Activated effector memory CD4-positive, alpha-beta T cell treated with Interleukin-2 at 50 U/mL for 16 hours (primary cell): ENCODE measurements at places on chromosomes 1 and 21.

DNA sequence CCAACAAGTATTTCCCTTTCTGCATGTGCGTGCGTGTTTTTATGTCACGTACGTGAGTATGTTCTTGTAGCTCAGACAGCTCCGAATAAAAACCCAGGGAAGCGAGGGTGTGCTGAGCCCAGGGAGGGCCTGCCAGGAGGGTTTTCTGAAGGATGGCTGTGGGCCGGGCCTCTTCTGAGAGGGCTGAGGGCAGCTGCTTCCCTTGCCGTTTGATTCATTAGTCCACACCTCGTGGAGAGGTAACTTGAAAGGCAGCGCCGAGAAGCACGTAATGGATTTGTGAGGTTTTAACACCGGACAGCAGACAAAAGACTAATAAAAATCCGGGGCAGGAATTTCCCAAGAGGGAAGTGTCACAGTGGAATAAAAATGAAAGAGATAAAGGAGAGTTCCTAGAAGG lies 29.5 kb downstream of the CD247 start:
- DNase-seq: no peak

- no peak for DNase-seq
Measured at GRCh38 chr1:228440761-228441500, 24.3 kb upstream of the TRIM17 start.

DNA sequence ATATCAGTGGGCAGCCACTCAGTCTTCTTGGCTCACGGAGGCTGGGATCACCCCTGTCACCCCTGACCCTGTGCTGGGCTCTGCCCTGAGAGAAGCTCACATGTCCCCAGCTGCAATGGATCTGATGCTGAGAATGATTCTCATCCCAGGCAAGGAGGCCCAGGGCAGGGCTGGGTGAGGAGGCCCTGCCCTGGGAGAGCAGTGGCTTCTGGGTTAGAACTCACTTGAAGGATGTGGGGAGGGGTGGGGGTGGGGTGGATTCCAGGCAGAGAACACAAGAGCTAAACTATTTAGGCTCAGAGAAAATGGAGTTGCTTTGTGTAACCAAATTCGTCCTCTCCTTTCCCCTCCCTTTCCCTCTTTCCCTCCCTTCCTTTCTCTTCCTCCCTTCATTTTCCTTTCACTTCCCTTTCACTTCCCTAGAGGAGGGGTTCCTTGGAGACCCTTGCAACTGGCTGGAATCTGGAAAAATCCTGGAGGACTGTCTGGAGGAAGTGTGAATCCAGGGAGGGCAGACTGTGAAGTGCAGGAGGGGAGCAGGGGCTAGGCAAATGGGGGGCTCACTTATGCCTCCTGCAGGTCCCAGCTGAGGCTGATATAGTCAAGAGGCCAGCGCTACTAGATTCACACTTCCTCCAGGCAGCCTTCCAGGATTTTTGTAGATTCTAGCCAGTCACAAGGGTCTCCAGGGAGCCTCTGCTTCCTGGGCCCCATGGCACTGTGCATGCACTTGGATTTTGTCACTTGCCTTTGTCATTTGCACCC lies 47.0 kb downstream of the IGSF21 start:
- no peak for DNase-seq

DNA sequence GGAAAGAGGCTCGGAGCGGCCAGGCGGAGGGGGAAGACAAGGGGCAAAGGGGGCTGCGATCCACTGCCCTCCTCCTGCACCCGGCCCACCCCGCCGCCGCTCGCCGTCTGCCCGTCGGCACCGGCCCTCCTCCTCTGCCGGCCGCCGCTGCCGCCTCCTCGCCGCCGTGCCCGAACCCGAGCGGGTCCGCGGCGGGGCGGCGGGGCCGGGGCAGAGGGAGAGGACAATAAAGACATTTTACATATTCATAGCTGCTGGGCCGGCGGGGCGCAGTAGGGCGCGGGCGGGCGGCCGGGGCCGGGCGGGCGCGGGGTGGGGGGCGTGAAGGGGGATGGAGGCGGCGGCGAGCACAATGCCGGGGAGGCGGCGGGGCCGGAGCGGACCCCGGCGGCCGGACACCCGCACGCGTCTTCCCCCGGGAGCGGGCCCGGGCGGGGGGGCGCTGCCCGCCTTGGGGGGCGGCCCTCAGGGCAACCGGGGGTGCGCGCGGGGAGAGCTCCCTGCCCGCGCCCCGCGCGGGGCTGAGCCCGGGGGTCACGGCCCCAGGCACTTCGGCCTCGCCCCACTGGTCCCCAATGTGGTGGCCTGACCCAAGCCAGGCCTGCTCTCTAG lies 546 bp downstream of the POU2F1 start:
- DNase-seq: peak; percentile 18

DNA sequence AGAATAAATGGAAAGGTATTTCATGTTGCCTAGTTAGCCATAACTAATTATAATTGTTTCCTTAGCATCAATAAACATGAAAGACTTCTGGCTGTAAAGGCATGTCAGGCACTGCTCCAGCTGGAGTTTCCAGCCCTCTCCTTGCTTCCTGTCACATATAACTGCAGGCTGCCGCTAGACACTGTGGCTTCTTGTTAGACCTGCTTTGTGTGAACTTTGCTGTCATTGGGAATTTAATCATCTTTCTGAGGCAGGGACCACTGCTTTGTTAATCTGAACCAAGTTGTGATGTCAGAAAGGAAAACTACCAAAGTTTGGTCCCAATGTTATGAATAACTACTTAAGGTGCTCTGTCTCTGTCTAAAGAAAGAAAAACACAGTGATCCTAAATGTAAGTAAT lies 90.3 kb upstream of the DUSP10 start:
- no peak for DNase-seq

- no peak for DNase-seq
Measured at GRCh38 chr1:43513471-43514173, 17.1 kb upstream of the PTPRF start.

DNA sequence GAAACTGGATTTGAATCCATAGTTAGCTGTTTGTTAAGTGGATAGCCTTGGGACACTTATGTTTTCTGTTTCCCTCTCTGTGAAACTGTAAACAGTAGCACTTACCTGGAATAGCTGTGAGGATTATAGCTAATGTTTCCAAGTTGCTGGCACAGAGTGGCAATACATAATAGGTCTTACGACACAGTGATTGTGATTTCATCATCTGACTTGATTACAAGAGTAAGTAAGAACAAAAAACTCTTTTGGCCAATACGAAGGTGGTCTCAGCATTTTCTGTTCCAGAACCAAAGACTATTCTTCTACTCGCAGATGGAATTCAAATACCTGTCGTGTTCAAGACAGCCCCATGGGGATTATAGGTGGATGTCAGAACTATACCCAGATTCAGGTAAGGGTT lies 2.1 kb downstream of the C8B start:
- no peak for DNase-seq

DNA sequence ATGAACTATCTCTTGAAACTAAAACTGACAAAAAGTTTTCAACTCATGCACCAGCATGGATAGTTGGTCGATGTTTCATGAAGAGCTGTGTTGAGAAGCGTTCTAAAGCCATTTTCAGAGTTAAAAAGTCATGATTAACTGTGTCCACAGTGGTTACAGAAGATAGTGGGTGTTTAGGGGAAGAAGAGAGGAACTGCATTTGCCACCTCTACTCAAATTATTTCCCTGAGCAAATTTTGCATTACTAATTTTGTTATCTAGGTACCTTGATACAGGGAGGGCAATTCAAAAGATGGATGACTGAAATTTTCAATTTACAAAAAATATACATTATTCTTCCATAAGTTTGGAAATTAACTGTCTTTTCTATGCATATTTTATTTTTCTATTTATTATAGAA lies 15.5 kb downstream of the SAMSN1 start:
- DNase-seq: no peak

DNA sequence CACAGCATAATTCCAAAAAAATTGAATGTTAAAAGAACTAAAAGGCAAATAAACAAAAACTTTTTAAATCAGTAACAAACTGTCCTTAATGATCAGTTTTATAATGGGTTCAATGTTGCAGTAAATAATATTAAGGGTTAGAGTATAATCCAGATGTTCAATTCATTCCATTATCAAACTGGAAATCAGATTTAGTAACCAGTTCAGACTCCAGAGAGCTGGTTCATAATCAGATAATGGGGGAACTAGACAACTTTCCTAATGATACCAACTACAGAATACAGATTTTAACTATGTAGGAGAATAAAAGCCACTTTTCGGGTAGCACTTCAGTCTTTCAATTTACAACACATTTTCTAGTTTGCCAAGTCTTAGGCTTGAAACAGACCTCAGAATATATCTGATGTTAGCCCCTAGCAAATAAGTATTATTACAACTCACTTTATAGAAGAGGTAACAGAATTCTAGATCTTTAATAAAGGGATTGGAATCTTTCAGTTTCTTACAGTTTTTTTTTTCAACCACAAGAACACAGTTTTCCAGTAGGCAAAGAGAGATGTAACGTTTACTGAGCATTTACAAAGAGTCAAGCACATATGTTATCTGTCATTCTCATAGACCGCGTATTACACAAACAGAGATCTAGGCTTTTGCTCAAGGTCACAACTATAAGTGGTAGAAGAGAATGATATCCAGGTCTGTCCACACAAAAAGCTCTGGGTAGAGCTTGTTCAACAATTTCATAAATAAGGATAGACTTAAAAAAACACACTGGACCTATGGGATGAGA lies 1.9 kb upstream of the DCAF6 start:
- DNase-seq: no peak

- DNase-seq: no peak
Measured at GRCh38 chr1:245684571-245684970, 529.8 kb downstream of the KIF26B start.

DNA sequence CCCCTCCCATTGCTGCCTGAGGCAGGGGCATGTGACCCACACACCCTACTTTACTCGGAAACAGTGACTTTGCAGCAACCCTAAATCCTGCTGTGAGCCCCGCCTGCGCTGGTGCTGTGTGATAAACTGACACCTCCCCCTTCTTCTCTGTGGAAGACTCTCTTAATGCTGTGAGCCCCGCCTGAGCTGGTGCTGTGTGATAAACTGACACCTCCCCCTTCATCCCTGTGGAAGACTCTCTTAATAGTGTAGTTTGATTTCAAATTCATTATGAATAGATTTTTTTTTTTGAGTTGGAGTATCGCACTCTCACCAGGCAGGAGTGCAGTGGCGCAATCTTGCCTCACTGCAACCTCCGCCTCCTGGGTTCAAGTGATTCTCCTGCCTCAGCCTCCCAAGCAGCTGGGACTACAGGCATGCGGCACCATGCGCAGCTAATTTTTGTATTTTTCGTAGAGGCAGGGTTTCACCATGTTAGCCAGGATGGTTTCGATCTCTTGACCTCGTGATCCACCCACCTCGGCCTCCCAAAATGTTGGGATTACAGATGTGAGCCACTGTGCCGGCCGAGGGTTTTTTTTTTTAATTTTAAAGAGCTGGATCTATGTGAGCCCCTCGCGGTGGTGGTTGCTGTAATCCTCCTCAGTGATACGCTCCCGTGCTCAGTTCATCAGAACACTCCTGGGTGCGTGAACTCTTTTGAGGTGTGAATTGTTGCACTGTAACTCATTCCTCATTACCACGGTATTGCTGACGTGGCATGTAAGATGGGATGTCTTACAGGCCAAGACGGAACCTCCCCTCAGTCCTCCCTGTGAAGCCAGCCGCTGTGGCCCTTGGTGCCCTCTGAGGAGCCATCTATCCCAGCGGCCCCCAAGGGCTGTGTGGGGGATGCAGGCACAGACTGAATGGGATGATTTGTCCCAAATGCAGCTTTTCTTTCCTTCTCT lies 60.3 kb downstream of the GALNT2 start:
- no peak for DNase-seq

DNA sequence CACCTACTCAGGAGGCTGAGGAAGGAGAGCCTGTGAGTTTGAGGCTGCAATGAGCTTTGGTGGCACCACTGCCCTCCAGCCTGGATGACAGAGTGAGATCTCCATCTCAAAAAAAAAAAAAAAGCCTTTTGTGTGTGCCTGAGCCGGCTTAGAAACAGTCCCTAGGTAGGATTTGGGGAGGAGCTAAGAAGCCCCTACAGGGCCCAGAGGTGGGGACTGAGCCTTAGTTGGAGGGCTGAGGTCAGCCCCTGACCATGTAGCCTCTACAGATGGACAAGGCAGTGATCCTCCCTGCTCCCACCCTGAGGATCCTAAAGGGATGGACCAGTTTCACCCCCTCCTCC lies 2.5 kb downstream of the ADAMTSL4 start:
- DNase-seq: no peak

DNA sequence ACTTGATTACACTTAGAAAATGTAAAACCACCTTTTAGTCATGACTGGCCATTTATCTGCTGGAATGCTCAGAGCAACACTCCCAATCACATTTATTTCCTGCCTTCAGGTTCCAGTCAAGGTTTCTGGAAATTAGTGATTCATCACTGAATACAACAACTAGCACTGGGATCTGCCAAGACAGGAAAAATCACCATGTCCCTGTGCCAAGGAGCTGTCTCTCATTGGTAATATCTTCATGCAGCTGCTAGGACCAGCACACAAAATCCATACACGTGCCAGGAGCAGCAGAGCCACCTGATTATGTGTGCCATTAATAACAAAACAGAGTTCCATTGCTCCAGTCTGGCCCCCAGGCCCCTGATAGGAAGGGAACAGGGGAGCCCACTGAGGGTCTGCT lies 194.6 kb downstream of the TNR start:
- no peak for DNase-seq

DNA sequence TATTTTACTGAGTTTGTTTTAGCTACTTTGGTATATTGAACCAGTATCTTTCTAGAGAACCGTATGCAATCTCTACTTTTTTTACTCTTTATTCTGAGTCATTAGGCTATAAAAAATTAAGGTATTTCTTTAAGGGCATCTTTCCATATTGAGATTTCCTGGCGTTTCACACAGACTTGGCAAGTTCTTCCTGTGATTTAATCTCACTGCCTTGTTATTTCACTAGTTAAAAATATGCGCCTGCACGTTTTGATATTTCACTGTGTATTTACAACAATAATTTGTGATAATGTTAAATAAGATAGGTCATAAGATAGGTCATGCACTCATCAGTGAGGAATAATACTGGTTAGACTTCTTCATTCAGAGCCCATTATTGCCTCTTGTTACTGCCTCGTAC lies 16.2 kb upstream of the CR1L start:
- no peak for DNase-seq

DNA sequence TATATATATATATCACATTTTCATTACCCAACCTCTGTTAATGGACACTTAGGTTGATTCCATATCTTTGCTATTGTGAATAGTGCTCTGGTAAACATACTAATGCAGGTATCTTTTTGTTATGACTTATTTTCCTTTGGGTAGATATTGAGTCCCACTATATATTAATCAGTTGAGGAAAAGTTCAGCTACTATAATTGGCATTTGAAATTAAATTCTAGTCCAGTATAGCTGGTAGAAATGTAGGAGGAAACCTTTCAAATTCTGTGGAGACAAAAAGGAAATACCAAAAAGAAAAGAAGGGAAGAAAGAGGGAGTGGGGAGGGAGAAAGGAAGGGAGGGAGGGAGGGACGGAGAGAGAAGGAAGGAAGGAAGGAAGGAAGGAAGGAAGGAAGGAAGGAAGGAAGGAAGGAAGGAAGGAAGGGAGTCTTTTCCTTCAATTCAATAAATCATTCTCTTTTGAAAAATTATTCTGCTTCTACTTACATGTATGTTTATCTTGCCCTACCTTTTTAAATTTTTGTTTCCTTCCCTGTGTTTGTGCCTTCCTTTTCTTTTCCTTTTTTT lies 311.9 kb downstream of the TPR start:
- no peak for DNase-seq

- no peak for DNase-seq
Measured at GRCh38 chr1:115604508-115604907, 37.3 kb upstream of the VANGL1 start.
